ENCODE measurements at places on chromosomes 7 and 10. TPM values are rescaled to one million over a fixed set of nuclear protein-coding genes. Genes with fewer than 3 reads are reported as not detected.
A peak's percentile ranks its signal among the peaks of the same experiment; 100 is the strongest.

DNA sequence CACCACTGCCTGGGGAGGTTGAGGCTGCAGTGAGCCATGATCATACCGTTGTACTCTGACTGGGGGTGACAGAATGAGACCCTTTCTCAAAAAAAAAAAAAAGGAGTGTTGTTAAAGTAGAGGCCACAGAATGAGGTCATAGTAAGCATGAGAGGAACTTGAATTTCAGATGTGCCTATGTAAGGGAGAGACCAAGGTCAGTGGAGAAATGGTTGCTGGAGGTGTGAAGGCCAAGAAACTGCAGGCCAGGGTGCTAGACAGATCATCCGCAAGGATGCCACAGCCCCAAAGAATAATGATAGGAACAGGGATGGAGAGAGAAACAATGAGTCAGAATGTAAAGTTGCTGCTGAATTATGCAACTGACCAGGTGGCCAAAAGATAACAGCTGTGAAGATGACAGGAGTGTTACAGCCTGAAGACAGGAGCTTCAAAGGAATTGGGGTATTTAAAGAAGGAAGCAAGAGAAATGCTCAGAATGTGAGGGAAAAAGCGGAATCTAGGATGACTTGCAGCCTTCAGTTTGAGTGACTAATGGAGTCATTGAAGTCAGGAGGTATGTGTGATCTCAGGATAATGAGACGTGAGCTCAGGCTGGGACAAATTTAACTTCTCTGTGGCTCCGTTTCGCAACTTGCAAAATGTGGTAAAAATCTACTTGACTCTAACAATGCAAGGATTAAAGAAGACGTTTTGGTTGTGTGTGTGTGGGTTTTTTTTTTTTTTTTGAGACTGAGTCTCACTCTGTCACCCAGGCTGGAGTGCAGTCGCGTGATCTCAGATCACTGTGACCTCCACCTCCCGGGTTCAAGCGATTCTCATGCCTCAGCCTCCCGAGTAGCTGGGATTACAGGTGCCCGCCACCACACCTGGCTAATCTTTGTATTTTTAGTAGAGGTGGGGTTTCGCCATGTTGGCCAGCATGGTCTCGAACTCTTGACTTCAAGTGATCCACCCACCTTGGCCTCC, 22.2 kb downstream of the TYW1B start:
- no peak for DNase-seq

DNA sequence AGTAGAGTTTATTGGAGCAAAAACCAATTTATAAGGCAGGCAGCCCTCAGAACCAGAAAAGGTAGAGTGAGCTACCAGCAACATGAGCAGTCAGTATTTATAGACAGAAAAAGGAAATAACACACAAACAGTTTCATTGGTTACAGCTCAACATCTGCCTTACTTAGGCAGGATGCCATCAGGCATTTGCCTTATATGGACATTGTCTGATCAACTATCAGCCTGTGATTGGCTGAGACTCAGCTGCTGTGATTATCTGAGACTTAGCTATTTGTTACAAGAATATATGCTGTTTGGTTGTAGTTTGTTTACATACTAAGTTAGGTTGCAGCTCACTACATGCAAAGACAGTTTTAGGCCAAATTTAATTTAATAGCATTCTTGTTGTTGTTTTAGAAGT, 60.4 kb upstream of the CDK1 start:
- DNase-seq: no peak

DNA sequence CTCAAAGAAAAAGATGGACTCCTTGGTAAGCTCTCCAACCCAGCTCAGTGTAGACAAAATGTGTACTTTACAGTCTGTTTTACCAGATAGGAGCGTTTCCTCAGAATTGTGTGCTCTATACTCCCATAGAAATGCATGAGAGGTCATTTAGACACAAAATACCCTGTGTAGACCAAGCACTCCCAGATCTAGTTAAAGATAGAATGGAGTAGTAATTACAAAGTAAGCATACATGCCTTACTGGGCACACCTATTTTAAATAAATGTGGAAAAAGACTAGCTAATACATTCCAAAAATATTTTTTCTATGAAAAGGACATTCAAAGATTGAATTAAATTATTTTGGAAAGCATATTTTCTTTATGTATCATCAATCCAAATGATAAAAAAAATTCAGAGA, 271.9 kb upstream of the DGKB start:
- DNase-seq: no peak

DNA sequence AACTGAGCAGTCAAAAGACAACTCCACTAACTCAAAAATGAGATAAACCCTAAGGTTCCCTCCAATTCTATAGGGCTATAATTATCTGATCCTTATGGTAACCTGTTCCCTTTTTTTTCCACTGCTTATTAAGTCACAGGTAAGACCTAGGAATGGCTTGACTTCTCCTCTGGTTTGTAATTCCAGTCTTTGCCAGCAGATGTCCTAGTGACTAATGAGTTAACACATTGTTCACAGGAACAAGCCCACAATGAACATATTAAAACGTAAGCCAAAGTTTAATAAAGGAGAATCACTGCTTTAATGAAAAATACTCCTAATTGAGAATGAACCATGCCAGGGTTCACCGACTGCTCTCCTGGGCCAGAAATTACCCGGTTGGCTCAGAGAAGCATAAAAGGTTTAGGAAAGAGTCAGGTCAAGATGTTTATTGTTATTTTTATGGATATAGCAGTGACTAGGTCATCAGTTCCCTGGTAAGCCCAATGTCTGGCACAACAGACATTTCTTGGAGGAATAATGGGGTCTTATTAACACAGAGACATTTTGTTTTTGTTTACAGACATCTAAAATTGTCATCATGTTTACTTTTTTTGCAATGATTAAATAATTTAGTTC, 120.1 kb downstream of the ELAPOR2 start:
- DNase-seq: peak; percentile 20

GRCh38 chr10:69968830-69969229, 83.8 kb upstream of the MACROH2A2 start:
- DNase-seq: no peak

DNA sequence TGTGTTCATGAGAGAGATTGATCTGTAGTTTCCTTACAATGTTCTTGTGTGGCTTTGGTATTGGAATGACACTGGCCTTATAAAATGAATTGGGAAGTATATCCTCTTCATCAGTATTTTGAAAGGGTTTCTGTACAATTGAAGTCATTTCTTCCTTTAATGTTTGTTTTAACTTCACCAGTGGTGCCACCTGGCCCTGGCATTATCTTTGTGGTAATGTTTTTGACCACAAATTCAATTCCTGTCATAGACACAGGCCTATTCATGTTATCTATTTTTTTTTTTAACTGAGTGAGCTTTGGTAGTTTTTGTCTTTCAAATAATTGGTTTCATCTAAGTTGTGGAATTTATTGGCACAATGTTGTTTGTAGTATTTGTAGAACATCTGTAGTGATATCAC, 127.7 kb downstream of the CDK14 start:
- no peak for DNase-seq

- DNase-seq: no peak
These were observed 147.9 kb downstream of the RPS24 start for GRCh38 chr10:78181381-78182055.

- no peak for DNase-seq
These were observed 146.1 kb downstream of the ADRA2A start for GRCh38 chr10:111222961-111223360.

The GPRIN2 gene
- polyA plus RNA-seq: not detected

Measured in AG04450 (cell line).